ENCODE measurements at places on chromosomes 1 and 21.

GRCh38 chr1:98110674-98111073 lies 189.8 kb upstream of the DPYD start:
- no peak for DNase-seq

DNA sequence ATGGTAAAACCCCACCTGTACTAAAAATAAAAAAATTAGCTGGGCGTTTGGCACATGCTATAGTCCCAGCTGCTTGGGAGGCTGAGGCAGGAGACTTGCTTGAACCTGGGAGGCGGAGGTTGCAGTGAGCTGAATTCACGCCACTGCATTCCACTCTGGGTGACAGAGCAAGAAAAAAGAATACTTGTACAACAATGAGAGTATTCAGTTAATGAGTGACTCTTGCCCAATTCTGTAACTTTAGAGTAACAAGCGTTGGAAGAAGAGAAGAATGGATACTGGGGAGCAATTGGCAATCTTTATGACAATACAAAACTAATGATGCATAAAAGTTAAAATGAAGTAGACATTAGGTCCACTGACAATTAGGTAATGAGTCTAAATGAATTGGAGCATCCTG lies 10.5 kb downstream of the ANXA9 start:
- DNase-seq: no peak

DNA sequence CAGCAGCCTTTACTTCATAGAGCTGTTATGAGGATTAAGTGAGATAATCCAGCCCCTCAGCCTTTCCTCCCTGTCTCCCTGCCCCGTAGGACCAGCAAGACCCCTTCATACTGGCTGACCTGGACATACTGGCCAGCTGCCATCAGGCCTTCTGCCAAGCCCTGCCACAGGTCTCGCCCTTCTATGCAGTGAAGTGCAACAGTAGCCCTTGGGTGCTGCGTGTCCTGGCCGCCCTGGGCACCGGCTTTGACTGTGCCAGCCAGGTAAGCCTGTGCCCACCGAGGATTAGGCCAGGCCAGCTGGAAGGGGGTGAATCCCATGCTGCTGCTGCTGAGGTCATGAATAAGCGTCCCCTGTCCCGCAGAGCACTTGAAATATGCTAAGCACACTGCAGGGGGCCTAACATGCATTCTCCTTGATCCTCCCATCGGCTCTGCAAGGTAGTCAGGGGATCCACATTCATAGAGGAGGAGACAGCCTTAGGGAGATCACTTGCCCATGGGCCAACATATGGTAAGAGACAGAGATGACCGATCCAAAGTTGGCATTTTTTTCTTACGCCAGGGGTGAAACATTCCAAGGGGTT lies 73.3 kb upstream of the TINAGL1 start:
- DNase-seq: peak; percentile 45

- DNase-seq: no peak
These were observed 7.0 kb upstream of the POU3F1 start for GRCh38 chr1:38053416-38054091.

GRCh38 chr1:34781844-34782391 lies 904 bp downstream of the GJB3 start:
- no peak for DNase-seq

DNA sequence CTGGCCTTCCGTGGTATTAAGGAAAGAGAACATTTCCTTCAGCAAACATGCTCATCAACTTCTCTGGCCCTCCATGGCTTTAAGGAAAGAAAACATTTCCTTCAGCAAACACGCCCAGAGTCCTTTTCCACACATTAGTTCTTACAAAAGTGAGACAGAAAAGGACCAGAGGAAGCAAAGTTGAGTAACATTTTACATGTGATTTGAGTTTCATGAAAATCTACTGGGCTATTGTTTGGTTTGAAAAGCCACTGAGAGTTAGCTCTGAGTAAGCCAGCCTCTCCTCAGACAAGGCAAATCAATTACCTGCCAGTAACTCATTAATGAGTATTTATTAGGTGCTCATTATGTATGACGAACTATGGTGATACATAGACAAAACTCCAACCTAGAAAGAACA lies 78.0 kb downstream of the NID1 start:
- no peak for DNase-seq

DNA sequence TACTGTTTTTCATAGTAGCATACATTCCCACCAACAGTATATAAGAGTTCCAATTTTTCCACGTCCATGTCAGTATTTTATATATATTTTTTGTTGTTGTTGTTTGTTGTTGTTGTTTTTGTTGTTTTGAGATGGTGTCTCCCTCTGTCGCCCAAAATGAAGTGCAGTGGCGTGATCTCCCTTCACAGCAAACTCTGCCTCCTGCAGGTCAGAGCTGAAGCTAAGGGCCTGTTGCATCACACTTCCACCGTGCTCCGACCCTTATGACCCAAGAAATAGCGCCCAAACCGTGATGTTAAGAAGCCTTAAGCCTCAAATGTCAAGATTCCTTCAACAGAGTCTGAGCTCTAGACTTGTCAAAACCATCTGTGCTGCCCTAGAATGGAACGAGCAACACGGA lies 2032.3 kb downstream of the MRPL39 start:
- no peak for DNase-seq

- DNase-seq: no peak
These were observed 37.5 kb downstream of the CD46 start for GRCh38 chr1:207789386-207789785.

DNA sequence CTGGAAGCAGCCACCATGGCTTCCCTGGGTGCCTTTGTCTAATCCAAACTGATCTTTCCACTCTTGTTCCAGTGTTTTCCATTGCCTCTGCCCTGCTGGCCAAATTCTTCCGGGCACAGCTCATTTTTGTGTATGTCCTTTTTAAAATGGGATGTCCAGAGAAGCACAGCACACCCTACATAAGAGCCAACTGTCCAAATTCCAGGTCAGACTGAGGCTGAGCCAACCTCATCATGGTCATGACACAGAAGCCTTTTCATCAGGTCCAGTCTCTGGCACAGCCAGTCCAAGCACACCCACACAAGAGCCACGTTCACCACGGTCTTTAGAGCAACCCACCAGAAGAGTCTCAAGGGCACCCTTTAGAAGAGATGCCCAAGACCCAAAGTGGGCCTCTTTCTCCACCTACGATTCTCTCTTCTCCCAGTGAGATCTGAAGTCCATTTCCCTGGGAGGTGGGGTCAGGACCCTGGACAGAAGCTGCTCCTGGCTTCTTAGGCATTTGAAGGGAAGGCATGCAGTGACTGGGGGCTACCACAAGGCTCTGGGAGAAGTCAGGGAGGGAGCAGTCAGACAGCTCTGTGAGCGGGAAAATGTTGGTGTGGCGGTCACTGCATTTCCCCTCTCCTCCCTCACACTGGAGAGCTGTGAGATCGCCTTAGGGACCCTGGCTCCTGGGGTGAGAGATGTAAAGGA lies 53.2 kb downstream of the SYT2 start:
- DNase-seq: no peak

All from CD8-positive, alpha-beta T cell (primary cell).